ENCODE measurements at places on chromosomes 2 and 18. TPM values are rescaled to one million over a fixed set of nuclear protein-coding genes. Genes with fewer than 3 reads are reported as not detected.

DNA sequence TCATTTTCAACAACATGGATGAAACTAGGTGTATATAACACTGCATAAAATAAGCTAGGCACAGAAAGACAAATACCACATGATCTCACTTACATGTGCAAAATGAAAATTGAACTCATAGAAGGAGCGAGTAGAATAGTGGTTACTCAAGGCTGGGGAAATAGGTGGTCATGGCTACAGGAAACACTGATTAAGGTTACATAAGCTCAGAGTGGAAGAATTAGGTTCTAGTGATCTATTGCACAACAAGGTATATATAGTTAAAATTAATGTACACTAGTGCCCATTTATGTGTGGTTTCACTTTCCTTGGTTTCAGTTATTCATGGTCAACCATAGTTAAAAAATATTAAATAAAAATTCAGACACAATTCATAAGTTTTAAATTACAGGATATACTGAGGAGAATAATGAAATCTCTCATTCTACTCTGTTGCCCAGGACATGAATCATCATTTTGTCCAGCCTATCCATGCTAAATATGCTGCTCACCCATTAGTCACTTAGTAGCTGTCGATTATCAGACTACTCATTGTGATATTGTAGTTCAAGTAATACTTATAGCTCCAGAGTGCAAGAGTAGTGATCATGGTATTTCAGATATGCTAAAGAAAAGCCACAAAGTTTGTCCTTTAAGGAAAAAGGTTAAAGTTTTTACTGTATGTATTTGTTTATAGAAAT is 1530.9 kb upstream of the LRRTM1 start:
- no peak for DNase-seq

The ABCA12 gene
- 0.36 TPM for total RNA-seq

- DNase-seq, result no peak
These were observed 41.3 kb downstream of the CCDC93 start for GRCh38 chr2:117972476-117973123.

The PKDCC gene
- total RNA-seq, result 101 TPM

DNA sequence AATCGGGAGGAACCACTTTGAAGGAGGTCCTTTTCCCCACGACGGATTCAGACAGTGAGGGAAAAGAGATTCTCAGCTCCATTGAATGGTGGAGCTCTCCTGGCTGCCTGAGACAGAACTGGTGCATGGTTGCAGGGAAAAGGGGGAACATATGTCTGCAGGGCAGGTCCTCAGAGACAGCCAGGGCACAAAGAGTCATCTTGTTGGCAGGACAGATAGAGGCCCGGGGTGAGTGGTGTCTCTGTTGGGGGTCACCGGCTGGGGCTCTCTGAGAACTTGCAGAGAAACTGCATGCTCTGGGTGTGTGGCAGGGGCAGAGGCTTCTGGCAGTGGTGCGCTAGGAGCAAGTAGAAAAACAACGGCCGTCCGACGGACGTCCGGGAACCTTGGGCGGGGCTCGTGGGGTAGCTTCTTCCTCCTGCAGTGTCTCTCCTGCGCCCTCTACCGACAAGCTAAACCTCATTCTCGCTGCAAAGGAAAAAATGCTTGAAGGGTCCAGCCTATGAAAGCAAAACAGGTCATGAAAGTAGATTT is 94.3 kb downstream of the CDCA7 start:
- DNase-seq, result peak; percentile 89

DNA sequence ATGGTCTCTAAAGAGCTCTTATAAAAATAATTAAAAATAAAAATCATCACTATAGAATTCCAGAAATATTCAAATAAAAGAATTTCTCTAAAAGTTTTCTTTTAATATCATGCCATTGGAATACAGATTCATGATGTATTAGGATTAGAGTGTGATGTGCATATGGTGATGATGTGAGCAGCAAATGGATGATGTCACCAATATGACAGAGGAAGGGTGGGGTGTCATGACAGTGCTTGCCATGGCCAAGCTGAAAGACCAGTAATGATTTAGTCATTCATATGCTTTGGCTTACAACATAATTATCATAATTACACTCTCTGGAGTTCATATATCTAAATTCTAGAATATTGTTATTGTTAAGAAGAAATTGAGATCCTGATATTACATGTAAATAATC is 27.4 kb upstream of the TTC32 start:
- no peak for DNase-seq

- no peak for DNase-seq
These were observed 50.1 kb downstream of the MAP2 start for GRCh38 chr2:209473930-209474419.

The ERLEC1 gene
- 23.5 TPM for total RNA-seq

DNA sequence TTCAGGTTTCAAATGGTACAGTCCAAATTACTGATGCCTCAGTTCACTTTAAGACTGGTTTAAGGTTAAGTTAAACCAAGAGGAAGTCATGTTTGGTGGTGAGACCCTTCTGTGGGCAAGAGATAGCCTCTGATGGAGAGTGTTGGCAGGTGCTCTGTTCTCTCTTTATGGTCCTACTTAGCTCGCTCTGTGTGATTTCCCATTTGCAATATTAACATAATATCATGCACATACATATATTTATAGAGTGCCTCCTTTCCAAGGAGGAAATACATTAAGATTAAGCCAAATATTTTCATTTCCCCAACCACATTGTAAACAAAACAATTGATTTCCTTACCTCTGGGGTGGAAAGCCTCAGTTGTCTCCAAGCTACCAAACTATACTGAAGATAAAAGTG is 222.4 kb downstream of the PIK3C3 start:
- DNase-seq, result no peak

The CHN1 gene
- 11.4 TPM for total RNA-seq

GRCh38 chr2:73862987-73863386 is 29.8 kb upstream of the ACTG2 start:
- DNase-seq, result no peak

- DNase-seq, result no peak
These were observed 35.2 kb upstream of the PKDCC start for GRCh38 chr2:42012651-42013050.

DNA sequence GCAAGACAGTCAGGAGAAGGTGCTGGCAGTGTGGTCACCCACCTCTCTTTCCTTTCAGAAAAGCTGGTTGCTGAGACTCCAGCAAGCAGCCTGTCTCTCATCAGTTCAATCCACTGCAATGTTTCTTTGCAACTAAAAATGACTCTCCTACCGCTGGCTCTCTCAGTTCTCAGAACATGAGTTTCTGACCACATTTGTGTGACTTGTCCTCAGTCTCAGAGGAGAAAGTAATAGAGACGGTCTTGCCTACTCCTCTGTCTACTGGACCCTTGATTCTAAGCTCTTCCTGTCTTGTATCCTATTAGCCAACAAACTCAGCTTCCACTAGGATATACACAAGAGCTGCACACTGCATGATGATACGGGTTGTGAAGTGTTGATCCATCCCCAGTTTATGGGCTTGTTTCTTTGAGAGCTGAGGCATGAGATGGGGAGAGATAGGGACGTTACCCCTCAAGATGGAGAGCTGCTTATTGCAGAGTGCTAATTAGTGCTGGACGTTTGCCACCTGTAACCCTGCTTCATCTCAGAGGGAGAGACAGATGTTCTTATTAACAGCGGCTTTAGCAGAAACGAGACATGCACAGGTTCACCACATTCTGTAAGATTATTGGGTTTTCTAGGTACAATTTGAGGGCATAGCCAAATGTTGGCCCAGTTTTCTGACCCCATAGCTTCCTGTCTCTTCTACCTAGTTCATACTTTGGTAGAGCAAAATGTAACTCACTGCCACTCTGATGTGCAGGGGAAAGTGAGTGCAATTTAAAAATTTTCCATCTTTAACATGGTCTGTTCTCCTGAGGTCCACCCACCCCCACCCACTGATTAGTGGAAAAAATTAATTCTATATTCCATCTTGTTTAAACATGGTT is 32.4 kb upstream of the YWHAQ start:
- no peak for DNase-seq

The SCG2 gene
- 13.4 TPM for total RNA-seq

The ALLC gene
- total RNA-seq, result not detected

DNA sequence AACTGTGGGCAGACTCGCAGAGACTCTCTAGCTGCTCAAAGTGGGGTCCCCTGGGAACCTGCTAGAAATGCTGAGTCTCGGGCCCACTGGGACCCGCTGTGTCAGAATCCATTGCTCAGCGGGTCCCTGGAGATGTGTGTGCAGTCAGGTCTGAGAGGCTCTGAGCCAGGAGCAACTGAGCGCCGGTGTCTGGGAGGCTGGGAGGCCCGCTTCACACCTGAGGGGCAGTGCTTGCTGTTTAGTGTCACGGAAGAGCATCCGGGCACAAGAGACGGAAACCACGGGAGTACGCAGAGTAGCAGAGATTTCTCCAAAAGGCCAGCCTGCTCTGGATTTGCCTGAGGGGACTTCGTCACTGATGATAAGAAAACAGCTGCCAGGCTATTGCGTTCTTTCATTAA is 70.1 kb downstream of the EDAR start:
- peak; percentile 36 for DNase-seq

- no peak for DNase-seq
These were observed 9.2 kb upstream of the CDKL4 start for GRCh38 chr2:39252888-39253518.

The IL36RN gene
- not detected for total RNA-seq

The B3GNT7 gene
- 3.8 TPM for total RNA-seq

GRCh38 chr2:1607971-1608688 is 136.2 kb downstream of the PXDN start:
- DNase-seq, result no peak

GRCh38 chr2:127217470-127218325 is 2.4 kb downstream of the CYP27C1 start:
- DNase-seq, result no peak

DNA sequence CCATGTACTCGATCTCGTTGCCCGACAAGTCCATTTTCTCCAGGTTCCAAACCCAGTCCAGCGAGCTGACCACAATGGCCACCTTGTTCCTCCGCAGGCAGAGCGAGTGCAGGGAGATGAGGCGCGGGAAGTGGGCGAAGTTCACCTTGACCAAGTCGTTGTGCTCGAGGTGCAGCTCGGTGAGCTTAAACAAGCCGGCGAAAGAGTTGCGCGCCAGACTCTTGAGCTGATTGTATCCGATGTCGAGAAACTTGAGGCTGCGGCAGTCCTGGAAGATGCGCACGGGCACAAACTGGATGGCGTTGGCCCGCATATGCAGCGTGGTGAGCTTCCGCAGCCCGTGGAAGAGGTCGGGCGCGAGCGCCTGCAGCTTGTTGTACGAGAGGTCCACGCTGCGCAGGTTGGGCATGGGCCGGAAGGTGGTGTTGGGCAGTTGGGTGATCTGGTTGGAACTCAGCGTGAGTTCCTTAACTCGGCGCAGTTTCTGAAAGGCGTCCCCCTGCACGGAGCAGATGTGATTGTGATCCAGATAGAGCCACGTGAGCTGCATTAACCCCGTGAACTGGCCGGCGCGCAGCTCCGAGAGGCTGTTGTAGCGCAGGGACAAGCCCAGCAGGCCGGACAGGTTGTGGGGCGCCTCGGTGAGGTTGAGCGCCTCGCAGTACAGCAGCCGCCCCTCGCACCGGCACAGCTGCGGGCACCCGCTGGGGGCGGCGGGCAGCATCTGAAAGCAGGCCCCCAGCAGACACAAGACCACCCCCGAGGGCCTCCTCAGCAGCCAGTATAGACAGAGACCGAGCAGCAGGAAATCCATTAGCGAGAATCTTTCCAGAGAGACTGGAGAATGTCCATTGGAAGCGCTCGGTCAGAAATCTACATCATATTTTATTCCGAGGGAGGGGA is 1.3 kb downstream of the LRRTM1 start:
- no peak for DNase-seq

- DNase-seq, result no peak
These were observed 462.7 kb upstream of the CDH20 start for GRCh38 chr18:60870261-60871153.

The MEX3C gene
- 18.4 TPM for total RNA-seq

The TCF4 gene
- 131 TPM for total RNA-seq

DNA sequence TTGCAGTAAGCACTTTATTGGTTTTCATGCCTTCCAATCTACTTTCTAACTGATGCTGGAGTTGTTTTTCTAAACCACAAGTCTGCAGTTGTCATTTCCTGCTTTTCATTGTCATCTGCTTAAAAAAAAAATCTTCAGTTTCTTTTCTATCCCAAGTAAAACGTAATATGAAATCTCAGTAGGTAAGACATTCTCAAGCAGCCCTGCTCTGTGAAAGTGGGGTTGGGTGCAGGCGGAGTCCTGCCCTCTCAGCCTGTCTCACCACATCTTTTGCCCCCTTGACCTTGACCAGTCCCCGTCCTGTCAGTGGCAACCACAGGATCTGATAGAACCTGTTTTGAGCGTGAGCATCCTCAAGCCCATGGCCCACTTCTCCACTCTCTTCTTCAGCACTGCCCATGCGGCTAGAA is 80.0 kb upstream of the CPO start:
- DNase-seq, result no peak

Data from sigmoid colon (tissue), 7 donors.